ENCODE measurements at places on chromosomes 16 and 17. TPM values are rescaled to one million over a fixed set of nuclear protein-coding genes. Genes with fewer than 3 reads are reported as not detected.

- DNase-seq = no peak
Observed at GRCh38 chr16:4523686-4524085, 14.9 kb downstream of the CDIP1 start.

HNF1B gene
- total RNA-seq = 0.74 TPM

DNA sequence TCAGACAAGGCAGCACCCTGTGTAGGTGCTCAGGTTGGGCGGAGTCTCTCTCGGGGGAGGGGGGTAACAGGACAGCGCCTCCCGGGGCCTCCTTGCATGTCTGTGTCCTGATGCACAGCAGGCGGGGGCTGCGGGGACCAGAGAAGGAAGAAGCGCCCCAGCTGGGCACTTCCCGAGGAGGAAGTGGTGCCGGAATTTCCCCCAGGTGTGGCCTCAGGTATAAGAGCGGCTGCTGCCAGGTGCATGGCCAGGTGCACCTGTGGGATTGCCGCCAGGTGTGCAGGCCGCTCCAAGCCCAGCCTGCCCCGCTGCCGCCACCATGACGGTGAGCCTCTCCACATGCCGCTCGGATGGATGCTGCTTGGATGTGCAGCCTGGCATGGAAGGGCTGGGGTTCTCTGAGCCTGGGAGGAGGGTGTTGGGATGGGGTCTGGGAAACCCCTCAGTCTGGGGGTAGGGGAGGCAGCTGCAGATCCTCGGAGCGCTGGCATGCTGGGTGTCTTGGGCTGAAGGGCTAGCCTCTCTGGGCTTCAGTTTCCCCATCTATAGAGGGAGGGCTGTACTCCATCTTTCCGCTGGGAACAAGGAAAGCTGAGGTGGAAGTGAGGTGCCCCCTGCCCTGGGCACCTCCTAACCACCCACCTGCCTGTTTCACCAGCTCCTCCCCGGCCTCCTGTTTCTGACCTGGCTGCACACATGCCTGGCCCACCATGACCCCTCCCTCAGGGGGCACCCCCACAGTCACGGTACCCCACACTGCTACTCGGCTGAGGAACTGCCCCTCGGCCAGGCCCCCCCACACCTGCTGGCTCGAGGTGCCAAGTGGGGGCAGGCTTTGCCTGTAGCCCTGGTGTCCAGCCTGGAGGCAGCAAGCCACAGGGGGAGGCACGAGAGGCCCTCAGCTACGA, at the start of gene IL17C:
Gene IL17C (plus strand): TSS at position 250 of the 908 bp plus-strand sequence. CDS start 70 bp downstream, at position 320.
- no peak for DNase-seq

DNA sequence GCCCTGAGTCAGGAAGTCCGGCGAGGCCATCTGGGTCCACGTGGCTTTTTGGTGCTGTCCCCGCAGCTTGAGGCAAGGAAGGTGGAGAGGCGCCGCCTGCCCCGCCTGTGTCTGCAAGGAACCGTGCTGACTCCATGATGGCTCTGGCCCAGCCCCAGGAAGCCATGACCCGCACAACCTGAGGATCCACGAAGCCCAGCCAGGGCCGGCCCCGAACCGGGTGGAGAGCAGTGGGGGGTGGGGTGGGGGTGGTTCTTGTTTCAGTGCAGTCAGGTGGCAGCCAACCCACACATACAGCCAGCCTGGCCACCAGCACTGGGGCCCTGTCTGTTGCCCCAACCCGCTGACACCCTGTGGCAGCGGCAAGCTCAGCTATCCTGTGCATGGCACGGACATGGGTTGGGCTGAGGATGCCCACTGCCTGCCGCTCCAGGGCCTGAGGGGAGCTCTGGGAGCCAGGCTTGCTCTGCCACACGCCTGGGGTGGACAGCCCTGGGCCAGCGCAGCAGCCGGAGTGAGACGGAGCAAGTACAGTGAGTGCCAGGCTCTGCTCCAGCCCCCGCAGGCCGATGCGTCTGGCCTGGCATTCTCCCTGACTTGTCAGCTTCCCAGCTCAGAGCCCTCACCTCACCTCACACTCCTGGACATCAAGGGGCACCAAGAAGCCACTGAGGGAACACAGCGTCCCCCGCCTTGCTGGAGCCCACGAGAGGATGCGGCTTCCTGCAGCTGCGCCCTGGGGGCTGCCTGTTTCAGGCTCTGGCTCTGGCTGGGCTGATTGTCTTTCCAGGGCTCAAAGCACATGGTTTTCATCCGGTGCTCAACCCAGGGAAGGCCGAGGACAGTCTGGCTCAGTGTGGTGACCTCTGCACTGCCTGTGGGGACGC, 68.8 kb downstream of the LMF1 start:
- DNase-seq = no peak

- no peak for DNase-seq
Observed at GRCh38 chr17:46832331-46832821, 13.9 kb upstream of the WNT3 start.

METTL16 gene
- total RNA-seq = 27.3 TPM

TBC1D28 gene
- total RNA-seq = not detected

SPATA22 gene
- 1.0 TPM for total RNA-seq

RNF227 gene
- 4.2 TPM for total RNA-seq

GRCh38 chr16:86942151-86943051, 364.1 kb downstream of the FOXL1 start:
- DNase-seq = no peak

- no peak for DNase-seq
Observed at GRCh38 chr16:20928774-20929411, 28.3 kb downstream of the LYRM1 start.

- DNase-seq = no peak
Observed at GRCh38 chr17:76018801-76019200, 8.3 kb downstream of the EVPL start.
